Inflammatory macrophage treated with lipopolysaccharide for 1 hour (primary cell): ENCODE measurements at places on chromosomes 3 and 15.
A peak's percentile ranks its signal among the peaks of the same experiment; 100 is the strongest.

- DNase-seq = no peak
Observed at GRCh38 chr3:151034303-151034702, 51.2 kb upstream of the MED12L start.

DNA sequence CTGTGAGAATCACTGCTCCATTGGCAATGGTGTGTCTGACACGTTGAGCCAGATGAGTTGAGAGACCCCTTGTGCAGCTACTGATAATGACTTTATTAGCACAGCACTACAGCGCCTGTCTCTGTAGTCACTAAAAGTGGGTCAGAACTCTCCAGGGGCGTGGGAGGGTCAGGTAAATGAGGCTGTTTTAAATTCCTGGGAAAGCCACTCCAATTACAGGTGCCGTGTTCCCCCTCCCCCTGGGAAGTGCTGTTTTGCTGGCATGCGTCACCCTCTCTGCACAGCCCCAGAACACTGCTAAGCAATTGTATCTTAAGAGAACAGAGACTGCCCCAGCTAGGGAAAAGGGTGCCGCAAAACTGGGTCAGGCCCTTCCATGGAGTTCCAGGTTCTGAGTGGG is 21.5 kb upstream of the CPNE9 start:
- no peak for DNase-seq

DNA sequence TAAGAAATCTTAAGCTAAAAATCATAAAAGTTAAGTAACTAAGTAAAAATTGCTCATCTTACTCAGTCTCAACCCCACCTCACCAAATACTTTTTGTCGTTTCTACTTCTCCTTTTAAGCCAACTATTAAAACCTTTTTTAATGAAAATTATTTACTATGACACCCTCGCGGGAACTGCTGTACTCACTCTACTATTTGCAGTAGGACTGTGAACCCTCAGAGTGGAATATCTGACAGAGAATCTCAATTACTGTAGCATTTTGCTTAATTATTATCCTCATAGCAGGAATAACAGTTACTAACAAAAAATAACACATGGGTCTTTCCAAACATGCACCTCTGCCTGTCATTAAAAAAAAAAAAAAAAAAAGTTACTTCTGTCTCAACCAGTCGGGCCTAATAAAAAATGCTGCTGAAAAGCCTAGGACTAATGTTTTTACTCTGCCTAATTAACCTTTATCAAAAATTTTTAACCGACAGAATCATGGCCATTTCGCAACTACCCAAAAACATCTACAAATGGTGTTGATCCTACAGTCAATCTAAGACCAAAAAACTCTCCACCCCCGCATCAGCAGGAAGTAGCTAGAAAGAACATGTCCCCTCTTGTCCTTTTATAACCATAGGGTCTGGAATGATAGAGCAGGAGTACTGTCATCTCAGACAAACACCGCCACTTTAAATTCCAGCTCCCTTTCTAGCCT is 10.2 kb downstream of the ALDH1L1 start:
- DNase-seq = no peak

DNA sequence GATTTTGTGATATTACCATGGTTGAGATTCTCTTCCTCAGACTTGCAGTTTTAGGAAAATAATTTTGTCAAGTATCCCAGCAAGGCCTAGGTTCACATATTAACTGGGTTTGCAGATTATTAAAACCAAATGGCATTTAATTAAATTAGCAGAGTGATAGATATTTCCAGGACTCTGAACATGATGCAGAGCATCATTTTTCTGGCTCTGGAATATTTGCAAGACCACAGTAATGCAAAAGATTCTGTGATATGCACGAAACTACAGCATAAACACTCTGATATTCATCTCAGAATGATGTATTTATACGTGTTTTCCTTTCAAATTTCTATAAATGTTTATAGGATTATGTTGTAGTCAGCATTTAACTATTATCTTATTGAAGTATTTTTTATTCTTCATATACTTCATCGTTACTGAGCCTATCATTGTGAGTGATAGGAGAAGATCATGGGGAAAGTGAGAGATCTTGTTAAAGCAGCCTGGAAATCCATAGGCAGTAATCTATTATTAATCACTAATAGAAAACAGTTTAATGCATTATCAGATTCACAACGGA is 1245.6 kb downstream of the OTOL1 start:
- no peak for DNase-seq

- no peak for DNase-seq
Observed at GRCh38 chr3:183142199-183142598, 20.3 kb downstream of the LAMP3 start.

- peak; percentile 59 for DNase-seq
Observed at GRCh38 chr3:141386611-141387111, 18.4 kb downstream of the ZBTB38 start.

- no peak for DNase-seq
Observed at GRCh38 chr3:156189927-156190326, 69.5 kb downstream of the KCNAB1 start.

DNA sequence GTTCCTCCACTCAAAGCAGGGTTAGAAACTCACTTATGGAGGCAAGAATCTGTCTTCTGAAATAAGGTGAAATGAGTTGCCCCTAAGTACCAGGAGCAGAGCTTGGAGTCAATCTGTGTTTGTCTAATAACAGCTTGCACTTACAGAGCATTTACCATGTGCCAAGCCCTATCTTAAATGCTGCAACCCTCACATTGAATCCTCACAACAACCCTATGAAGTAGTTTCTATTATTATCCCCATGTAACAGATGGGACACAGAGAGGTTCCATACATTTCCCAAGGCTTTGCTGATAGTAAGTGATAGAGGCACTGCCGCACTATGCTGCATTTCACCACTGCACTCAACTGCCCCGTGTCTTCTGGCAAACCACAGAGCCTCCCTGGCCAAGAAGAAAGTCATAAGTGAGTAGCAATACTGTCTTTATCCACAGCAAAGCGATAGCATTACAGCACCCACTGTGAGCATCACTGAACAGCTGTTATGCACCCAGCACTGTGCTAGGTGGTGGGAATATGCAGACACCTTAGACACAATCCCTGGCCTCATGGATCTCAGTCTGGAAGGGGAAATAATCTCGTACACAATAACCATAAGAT is 141.5 kb downstream of the SSR3 start:
- no peak for DNase-seq

DNA sequence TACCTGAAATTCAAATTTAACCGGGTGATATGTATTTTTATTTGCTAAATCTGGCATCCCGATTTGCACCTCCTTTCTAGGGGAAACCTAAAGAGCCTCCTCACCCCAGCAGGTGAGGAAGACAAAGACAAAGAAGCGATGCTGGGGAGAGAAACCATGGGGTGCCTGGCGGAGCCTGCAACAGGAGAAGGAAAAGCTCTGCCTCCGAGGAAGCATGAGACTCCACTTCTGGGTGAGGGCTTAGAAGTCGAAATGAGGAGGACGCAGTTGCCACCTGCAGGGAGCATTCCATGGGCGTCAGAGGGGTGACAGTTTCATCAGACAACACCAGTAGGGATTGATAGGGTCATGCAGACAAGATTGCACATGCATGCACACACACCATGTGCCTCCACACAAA is 30.5 kb upstream of the LYZL4 start:
- DNase-seq = no peak

DNA sequence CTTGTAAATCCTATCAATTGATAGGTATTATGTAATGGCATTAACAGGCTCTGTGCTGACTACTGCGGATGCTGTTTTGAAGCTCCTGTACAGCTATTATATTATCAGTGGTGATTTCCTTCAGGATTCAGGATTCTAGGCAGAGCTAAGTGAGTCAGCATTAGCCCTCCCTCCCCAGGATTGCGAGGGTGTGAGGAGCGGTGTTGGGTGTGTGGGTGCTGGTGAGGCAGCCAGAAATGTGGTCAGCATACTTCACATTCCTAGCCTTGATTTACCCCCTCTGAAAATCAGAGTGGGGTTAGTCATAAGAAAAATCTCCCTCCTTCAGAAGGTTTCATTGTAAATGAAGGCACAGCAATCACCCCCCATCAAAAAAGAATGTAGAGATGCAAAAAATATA is 72.5 kb downstream of the SNTN start:
- DNase-seq = no peak

GRCh38 chr3:133833267-133833666 is 27.7 kb downstream of the SRPRB start:
- no peak for DNase-seq

DNA sequence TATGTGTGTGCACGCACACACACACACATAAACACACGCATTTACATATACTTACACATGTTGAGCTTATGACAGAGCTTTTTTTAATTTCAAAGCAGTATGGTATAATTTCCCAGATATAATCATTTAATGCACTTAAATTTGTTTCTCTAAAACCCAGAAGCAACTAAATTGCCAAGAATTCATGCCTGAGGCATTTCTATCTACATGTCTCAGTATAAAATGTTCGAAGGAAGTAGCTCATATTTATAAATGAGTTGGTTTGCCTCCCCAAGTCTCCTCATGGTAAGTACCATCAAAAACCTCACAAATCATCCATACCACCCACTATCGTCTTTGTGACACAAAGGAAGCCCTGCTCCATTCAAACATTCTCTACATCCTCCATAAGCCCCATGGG is 130.6 kb downstream of the RPL22L1 start:
- DNase-seq = no peak

DNA sequence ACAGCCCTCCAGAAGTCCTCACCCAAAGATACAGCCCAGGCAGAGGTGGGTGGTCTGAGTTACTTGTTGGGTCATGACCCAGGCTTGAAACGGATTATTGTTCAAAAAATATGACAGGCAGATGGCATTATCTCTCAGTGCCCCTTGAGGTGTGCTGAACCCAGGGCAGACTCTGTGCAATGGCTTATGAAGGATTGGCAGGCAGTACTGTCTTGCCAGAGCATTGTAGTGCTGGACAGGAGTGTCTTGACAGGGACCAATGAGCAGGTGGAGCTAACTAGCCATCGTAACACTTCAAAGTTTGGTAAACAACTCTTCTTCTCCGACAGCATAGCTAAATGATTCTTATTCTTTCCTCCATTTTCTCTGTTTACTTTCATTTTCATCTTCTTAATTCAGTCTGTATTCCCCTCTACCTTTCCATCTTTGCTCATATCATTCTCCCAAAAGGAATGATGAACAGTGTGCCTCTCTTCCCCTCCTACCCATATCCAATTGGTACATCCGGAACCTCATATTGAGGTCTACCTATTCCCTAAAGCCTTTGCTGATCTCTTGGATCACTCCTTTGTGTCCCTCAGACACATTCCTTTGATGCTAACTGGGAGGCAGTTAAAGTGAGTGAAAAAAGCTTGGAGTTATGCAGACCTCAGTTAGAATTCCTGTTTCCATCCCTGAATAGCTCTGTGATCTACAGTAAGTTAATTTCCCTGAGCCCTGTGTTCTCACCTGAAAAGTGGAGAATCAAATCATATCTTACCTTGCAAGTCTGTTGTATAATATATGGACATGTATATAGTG is 2.6 kb upstream of the IL20RB start:
- no peak for DNase-seq

- no peak for DNase-seq
Observed at GRCh38 chr3:174776123-174776522, 83.0 kb upstream of the NAALADL2 start.

GRCh38 chr3:14124223-14124614 is 451 bp downstream of the CHCHD4 start:
- peak; percentile 63 for DNase-seq

GRCh38 chr3:9172851-9173321 is 76.6 kb downstream of the SRGAP3 start:
- no peak for DNase-seq

DNA sequence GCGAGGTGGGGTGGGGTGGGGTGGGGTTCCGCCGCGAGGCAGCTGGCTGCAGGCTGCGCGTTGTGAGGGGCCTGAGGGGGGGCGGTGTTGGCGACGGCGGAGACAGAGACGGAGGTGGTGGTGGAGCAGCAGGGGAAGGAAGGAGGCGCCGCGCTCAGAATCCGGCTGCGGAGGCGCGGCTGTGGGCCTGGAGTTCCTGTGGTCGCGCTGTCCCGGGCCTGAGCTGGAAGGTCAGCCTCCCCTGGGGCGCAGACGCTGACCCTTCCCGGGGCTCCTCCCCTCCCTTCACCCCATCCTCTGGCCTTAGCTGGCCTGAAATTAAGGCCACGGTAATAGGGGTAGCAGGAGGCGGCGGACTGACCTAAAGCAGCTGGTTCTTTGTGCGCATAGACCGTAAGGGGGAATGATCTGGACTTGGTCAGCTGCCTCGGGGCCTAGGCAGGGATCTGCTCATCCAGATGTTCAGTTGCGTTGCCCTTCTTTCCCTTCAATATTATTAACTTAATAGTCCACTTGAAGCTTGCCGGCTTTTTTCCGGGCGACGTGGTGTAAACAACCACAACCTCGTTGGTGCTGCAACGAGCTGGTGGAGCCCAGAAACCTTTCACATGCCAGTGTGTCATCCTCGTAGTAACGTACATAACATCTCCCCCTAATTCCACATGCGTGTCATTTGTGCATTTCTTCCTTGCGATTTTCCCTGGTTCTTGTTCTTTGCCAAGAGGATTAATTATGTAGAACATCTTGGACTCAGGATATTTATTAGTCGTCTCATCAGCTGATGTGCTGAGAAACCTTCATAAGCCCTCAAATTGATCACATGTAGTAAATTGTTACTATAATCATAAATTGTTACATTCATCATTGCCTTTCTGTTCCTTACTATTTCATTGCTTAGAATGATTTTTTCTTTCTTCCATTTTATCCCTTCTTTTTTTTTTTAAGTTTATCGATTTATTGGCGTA is 626 bp downstream of the SEC62 start:
- DNase-seq = peak; percentile 45

DNA sequence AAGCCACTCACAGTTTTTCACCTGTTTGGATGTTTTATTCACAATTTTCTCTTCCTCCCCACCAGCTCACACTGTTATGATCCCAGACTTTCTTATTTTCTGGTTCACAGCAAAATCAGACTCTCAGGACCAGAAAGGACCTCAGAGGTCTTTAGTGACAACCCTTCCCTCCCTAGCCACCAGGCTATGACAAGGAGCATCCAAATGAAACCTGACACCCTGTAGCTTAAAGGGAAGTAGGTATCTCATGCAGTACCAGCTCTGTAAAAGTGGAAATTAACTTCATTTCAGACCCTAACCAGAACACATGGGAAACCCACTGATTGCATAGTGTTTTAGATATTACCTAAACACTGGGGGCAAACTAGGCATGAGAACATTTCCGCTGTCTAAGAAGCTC is 45.3 kb downstream of the ATP13A5 start:
- no peak for DNase-seq

- no peak for DNase-seq
Observed at GRCh38 chr3:140274429-140274828, 339.4 kb downstream of the CLSTN2 start.

- no peak for DNase-seq
Observed at GRCh38 chr15:72491768-72492167, 17.6 kb downstream of the ARIH1 start.

DNA sequence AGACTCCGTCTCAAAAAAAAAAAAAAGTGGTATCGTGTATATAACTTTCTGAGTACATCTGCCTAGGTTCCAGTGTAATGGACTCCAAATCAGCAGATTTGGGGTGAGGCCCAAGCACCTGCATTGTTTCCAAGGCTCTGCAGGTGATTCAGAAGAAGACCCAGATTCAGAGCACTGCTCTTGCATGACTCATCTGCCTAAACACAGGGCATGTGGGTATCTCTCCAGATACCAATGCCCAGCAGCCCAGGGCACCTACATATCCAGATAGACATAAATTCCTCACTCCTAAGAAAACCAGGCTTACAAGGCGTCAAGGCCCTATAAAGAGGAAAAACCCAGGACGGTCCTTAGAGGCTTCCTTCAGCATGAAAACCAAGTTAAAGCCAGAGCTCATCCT is 24.3 kb downstream of the NDUFAF1 start:
- DNase-seq = no peak

- no peak for DNase-seq
Observed at GRCh38 chr3:113293348-113293747, 82.0 kb downstream of the BOC start.

- no peak for DNase-seq
Observed at GRCh38 chr3:198032039-198032936, 72.3 kb downstream of the LMLN start.
